A673 (cell line): ENCODE measurements at places on chromosomes 4 and X. TPM values are rescaled to one million over a fixed set of nuclear protein-coding genes. Genes with fewer than 3 reads are reported as not detected.

PNMA6A gene
- 6.3 and 7.0 TPM in 2 replicates for total RNA-seq

- DNase-seq: no peak
Measured at GRCh38 chrX:41273638-41274037, 60.3 kb upstream of the DDX3X start.

DNA sequence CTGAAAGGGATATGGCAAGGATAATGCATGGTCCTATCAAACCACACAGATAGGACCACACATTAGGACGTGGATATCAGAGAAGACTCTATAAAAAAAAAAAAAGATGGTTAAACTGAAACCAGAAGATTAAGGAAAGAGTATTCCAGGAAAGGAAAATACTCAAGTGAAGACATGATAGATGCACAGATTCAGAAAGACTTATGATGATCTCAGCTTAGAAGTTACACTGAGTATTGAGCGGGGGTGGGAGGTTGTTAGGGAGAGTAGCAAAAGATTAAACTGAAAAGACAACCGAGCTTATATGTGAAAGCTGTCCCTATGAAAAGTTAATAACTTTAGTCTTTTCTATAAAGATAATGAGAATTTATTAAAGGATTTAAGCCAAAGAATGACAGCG is 211.0 kb upstream of the EMCN start:
- no peak for DNase-seq

MBNL3 gene
- 38.0 and 42.2 TPM in 2 replicates for total RNA-seq

- no peak for DNase-seq
Measured at GRCh38 chr4:70829015-70829414, 10.7 kb downstream of the GRSF1 start.

DNA sequence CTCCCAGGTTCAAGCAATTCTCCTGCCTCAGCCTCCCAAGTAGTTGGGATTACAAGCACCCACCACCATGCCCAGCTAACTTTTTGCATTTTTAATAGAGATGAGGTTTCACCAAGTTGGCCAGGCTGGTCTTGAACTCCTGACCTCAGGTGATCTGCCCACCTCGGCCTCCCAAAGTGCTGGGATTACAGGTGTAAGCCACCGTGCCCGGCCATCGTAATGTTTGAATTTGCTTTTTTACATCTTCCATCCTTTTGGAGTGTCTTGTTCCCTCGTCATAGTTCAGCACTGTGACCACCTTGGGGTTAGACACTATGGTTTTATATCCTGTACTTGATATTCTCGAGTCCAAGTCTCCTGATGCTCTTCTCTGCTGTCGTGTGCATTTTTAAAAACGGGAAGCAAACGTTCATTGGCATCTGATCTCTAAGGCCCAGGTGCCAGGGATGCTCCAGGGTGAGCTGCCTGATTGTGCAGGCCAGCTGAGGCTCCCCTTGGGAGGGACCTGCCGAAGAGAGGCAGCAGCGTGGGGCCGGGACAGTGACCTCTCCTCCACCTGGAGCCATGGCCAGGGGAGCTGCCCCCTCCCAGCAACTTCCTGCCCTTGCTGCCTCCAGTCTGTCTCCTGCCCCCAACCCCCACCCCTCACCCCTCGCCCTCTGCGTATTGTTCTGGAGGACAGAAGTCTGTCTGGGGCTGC is 16.7 kb downstream of the DGKQ start:
- DNase-seq: no peak

DNA sequence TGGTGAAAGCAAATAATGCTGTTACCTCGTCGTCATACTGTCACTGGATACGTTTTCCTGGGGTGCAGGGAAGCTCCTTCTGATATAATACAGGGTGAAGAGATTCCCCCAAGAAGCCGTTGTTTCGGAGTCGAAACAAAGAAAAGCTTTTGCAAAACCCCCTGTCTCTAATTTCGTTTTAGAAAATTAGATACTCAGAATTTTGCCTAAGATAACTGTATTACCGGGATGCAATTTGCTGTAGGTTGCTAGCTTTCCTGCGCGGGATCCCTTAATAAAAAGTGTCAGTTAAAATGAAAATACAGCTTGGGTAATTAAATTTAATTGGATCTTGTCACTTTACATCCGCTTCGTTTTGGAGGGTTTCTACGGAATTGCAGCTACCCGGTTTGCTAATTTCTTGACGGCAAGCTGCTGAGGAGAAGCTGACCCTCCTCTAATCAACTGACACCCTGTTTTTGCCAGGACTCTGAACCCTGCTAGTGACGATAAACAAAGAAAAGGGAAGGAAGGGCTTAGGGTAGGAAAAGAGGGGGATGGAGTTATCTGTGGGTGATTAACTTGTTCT is 174.6 kb downstream of the SHOX start:
- DNase-seq: no peak

ADH4 gene
- total RNA-seq: not detected in 2 replicates

DNA sequence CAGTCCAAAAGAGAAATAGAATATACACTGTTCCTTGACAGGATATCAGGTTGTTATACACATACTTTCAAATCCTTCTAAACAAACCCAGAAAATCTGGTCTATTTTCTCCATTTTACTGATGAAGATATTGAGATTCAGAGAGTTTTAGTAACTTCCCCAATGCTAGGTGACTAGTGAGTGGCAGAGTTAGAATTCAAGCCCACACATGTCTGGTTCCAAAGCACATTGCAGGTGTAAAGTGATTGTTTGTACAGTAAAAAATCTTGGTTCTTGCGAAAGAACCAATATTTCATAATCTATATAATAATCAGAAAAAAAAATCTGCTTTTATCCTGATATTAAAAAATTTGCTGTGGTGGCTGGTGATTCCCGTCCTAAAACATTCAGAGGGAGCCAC is 39.5 kb upstream of the EMCN start:
- no peak for DNase-seq

DNA sequence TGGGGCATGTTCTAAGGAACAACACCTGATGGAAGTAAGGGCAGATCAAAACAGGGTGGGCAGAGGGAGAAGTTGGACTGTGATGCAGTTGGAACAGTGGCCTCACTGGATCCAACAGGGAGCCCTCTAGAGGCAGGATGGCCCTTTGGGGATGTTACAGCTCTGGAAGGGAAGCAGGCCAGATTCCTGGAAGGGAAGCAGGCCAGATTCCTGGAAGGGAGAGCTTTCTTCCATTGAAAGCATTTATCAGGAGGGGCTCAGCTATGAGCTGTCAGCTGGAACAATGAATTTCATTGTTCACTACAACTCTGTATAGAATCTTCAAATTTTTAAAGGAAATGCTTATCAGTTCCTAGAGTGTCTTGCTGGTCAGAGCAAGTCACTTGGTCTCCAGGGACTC is 17.7 kb downstream of the IL15 start:
- DNase-seq: peak; percentile 44

- peak; percentile 42 for DNase-seq
Measured at GRCh38 chr4:26992657-26993361, 132.2 kb downstream of the STIM2 start.

EDA gene
- total RNA-seq: 2.6 and 3.3 TPM in 2 replicates

GRCh38 chr4:118825799-118826198 is 10.1 kb downstream of the SEC24D start:
- no peak for DNase-seq

GRCh38 chrX:13283950-13284546 is 35.8 kb downstream of the ATXN3L start:
- DNase-seq: peak; percentile 24

DNA sequence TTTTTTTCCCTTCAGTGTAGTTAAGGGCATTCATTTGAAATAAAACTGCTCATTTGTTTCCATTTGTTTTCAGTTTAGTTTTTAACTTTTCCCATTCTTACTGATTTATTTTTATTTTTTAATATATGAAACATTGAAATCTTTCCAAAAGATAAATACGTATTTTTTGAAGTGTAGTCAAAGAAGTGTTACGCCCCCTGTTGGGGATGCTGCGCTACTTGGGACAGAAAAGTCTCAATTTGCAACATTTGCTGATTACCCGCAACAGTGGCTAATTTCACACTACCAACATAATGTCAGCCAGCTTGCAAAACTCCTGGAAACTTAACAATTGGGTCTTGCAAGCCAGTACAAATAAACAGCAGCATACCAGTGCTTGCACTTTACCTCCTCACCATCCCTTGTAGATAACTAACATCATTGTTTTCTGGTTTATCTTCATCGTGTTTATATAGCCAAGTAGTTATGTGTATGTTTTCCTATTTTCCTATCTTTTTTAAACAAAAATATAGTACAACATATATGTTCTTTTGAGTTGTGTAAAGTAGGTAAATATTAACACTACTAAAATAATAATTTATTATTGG is 158.6 kb downstream of the STPG2 start:
- DNase-seq: peak; percentile 19

GRCh38 chr4:14952352-14952751 is 49.9 kb upstream of the CPEB2 start:
- no peak for DNase-seq

DNA sequence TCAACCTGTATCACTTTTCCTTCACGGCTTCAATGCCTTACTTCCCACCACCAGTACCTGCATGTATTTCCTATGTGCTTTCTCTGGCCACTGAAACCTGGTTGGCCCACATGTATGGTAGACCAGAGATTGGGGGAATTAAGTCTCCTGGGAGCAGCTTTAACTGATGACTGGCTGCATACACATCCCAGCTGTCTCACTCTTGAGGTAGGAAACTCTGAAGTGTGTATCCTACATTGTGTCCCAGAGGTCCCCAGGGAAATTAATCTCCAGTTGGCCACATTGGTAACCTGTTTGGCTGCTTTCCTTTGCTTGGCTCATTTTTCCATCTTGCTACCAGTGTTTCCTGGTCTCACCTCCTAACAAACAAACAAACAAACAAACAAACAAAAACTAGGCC is 124.4 kb downstream of the ZNF827 start:
- no peak for DNase-seq

DNA sequence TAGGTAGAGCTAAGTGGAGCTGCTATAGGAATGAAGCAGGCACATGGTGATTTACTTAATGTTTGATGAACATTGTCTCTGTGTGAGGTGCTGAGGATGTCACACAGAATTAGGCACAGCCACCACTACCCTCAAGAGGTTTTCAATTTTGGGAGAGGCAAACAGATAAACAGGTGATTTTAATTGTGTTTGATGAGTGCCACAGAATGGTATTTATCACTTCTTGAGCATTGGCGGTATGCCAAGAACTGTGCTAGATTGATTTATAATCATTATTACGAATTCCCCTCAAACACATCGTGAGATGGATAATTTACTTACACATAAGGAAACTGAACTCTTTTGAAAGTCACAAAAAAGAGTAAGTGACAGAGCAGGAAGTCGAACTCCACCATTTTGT is 74.8 kb downstream of the FREM3 start:
- no peak for DNase-seq

AKAP4 gene
- not detected in 2 replicates for total RNA-seq

DNA sequence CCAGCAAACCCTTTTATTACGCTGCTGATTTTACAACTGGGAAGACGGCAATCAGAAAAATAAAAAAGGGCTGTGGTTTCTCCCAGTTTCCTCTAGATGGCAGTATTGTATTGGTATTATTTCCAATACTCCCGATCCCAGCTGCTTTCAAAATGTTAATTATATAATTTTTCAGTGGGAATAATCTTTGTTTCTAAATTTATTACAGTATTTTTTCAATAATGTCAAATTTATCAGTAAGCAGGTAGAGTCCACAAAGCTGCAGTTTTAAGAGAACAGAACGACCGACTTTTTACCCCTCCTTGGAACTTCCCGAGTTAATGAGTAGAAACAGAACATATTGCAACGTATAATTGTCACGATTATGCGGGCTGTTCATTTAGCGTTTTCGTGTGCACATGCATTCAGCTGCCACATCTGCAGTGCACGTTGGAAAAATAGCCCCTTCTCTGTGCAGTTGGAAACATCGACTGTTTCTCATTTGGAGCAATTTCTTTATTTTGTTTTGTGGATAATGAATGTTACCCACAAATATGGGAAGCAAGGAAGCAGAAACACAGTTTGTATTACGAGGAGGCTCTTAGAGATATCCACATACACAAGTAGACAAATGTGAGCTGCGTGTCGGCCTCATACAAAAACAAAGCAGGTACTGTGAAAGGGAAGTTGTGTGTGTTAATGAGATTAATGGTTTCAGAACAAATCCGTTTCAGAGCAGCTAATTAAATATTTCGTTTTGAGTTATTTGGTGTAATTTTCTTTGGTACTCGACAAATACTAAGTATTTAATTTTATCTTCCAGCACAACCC is 188.0 kb downstream of the STIM2 start:
- DNase-seq: peak; percentile 60

GAB3 gene
- 0.09 and 0.31 TPM in 2 replicates for total RNA-seq

DNA sequence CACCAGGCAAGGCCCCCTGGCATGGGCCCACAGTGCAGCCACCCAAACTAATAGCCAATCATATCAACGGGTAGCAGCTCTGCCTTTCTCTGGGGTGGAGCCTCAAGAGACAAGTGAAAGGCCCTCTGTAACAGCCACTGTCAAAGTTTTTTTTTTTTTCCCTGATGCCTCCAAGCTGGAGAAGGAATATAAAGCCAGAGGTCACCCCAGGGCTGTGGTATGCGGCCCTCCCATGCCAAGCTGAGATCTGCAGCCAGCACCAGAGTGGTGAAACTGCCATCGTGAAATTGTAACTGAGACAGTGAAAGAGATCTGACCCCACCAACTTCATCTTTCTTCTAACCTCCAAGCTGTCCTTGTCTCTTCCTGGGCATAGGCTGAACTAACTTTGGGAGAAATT is 407.0 kb downstream of the KLHL4 start:
- DNase-seq: no peak

DNA sequence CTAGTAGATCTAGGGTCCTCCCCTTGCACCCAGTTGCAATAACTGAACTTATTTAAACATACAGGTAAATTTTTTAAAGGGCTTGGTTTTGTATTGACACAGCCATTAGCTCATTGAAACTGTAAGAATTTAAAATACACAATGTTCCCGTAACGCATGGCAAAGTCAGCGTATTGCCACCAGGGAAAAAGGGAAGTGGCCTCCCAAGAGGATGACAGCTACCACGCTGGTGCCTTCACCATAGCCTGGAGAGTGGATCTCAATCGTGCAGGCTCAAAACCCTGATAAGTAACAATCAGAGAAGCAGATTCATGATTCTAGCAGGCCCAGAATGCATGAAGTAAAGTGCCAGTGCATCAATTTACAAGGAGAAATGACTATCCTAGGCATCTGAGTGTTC is 49.4 kb upstream of the RELL1 start:
- no peak for DNase-seq

DNA sequence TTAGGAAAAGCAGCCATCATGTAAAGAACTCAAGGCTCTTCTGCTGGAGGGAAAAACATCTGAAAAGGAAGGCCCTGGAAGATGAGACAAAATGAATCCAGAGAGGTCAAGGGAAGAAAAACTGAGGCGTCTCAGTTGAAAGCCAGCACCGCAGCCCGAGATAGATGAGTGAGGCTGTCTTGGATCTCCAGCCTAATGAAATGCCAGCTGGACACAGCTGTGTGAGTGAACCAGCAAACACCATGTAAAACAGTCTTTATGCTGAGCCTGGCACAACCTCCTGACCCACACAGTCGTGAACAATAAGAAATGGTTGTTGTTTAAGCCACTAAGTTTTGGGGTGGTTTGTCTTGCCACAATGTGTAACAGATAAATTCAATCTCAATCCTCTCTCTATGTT is 48.6 kb upstream of the RASL11B start:
- DNase-seq: no peak
